ENCODE measurements at places on chromosomes 16 and 17.

- no peak for DNase-seq
Observed at GRCh38 chr17:74212209-74212912, 1.0 kb upstream of the TTYH2 start.

GRCh38 chr16:15948532-15949209, 745 bp upstream of the ABCC1 start:
- no peak for DNase-seq

DNA sequence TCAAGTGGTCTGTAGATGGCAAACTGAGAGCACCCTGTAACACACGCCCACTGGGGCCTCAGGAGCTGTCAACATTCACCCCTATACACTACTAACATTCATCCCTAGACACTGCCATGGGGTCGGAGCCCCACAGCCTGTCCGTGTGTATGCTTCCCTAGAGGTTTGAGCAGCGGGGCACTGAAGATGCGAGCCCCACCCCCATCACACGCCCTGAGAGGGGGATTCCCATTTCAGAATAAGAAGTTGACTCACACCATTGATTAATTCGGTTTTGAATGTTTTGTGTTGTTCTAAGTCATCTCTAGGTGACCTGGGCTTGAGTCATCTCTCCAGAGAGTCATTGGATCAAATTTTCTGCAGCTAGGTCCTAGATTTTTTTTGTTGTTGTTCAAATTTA, 37.3 kb upstream of the MMD start:
- no peak for DNase-seq

- no peak for DNase-seq
Observed at GRCh38 chr16:49854796-49855203, 1.1 kb downstream of the ZNF423 start.

DNA sequence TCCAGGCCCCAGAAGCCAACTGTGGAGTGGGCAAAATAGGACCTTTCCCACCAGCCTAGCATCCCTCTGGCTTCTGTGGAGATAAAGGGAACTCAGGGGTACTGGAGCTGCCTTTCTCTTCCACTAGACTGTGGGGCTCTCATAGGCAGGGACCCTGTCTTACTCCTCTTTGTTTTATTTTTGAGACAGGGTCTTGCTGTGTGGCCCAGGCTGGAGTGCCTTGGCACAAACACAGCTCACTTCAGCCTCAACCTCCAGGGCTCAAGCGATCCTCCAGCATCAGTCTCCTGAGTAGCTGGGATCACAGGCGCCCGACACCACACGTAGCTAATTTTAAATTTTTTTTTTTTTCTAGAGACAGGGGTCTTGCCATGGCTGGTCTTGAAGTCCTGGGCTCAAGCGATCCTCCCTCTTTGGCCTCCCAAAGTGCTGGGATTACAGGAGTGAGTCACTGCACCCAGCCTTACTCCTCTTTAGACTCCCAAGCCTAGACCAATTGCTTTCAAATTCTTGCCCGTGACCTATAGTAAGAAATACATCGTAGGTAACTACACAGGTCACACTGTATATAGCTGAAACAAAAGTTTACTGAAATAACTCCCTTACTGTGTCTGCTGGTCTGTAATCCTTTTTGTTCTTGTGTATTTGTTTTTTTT, 2.6 kb downstream of the RAI1 start:
- no peak for DNase-seq

DNA sequence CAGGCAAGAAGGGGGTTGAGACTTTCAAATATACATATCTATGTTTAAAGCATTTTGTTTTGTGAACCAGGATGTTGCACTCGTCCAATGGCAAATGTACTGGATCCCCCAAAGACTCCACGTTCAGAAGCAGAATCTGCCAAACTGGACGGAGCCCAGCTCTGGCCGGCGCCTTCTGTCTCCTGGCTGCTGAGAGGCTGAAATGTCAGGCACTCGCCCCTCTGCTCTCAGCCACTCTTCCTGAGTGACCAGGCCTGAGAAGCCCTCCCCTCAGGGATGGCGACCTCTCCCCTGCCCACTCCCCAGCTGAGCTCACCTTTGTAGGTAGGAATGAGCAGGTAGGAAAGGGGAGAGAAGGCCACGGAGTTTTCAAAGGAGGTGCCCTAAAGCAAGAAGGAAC, 187.5 kb upstream of the FOXF1 start:
- DNase-seq: no peak

Data from T47D (cell line).